ENCODE measurements at places on chromosomes 16 and 17.

DNA sequence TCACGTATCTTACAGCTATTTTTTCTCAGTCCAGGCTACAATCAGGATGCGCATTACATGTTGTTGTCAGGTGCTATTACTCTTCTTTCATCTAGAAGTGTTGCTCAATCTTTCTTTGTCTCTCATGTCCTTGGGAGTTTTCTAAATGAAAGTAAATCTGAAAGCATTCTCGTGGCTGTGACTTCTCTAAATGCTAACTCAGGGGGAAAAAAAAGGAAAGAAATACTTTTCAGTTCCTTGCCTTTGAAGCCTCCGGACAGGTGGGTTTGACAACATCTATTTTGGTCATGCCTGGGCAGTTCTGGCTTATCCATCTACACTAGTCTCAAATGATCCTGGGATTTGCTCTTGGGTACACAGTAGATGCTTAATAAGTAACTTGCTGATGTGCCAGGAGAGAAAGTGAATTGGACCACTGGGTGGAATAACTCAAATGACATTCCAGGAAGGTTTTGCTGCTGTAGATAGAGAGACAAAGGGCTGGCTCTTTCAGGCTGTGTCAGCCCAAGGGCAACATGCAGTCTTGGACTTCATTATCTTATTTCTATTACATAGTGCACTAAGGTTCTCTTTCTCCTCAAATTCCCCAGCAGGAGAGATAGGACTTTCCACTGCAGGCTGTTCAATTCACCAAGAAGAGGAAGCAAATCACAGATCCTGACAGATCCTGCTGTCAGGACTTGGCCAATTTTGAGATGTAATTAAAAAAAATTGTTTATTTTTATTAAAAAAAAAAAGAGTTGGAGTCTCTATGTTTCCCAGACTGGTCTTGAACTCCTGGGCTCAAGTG lies 63.6 kb upstream of the NFAT5 start:
- DNase-seq = no peak

- no peak for DNase-seq
Observed at GRCh38 chr17:1040216-1040600, 43.3 kb downstream of the TIMM22 start.

DNA sequence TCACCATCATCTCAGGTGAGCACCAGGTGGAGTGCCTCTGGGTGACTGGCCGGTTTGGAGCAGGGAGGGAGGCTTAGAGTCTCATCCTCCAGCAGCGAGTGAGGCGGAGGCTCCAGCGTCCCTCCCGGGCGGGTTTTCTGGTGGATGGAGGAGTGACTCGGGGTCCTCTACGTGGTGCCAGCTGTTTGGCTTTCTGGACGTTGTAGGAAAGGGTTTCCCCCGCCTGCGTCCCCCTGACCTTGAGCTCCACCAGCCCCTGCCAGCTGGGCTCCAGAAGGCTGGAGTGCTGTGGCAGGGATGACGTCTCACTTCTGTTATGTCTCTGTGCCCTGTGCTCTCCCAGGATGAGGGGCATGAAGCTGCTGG lies 522 bp downstream of the DNASE1 start:
- no peak for DNase-seq

GRCh38 chr16:22400900-22401299 lies 26.5 kb upstream of the CDR2 start:
- no peak for DNase-seq

GRCh38 chr16:87575027-87575804 lies 27.1 kb upstream of the JPH3 start:
- no peak for DNase-seq

- no peak for DNase-seq
Observed at GRCh38 chr16:7236824-7237410, 95.7 kb upstream of the RBFOX1 start.

- DNase-seq = peak; percentile 63
Observed at GRCh38 chr17:71921796-71922195, 199.0 kb upstream of the SOX9 start.

DNA sequence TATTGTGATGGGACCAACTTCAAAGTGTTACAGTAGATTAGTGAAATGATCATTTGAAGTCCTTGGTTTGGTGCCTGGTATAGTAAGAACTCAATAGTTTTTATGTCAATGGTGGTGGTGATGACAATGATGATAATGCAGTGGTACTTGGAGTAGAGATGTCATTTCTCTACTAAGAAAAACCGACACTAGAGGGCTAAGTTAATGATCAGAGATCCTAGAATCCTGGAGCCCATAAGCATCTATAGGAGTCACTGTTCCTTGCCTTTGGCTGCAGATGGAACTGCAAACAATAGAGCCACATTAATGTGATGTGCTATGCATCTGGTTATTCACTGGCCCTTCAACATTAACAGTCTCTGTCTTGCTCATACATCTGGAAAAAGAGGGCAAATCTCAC lies 103.8 kb downstream of the ANKFN1 start:
- no peak for DNase-seq

- peak; percentile 52 for DNase-seq
Observed at GRCh38 chr16:2532494-2533141, 1.4 kb upstream of the CEMP1 start.

All from fibroblast of lung (primary cell).